ENCODE measurements at places on chromosomes 2 and 18. TPM values are rescaled to one million over a fixed set of nuclear protein-coding genes. Genes with fewer than 3 reads are reported as not detected.

DNA sequence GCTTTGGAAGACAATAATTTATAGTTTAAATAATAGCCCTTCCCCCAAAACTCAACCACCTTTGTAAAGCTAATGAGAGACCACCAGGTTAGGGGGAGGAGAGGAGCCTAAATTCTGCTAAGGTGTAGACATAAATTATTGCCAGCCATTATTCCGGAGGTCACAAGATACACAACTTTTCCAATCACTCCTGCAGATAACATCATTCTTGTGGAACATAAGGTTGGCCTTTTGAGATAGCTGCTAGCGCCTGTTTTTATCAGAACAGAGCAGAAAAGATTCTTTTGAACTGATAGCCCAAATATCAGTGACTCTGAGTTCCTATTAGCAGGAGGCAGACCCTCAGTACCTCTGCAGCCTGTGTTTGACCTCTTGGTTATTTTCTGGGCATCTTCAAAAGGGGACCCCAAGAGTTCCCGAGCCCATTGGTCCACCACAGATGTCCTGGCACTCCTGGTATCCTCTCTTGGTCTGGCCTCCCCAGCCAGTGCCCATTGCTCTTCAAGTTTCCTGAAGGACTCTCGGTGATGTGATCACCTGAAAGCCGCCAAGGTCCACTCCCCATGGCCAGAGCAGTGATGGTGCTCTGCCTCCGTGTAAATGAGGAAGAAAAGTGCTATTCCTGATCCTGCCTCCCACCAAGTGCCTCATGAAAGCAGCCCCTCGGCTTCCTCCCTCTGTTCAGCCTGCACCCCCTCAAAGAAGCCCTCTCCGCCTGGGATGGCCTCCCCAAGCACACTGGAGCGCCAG lies 38.5 kb upstream of the LAPTM4A start:
- no peak for DNase-seq

Gene IGFBP5
- total RNA-seq: 2.3 TPM

Gene SLC4A3
- 0.08 TPM for total RNA-seq

GRCh38 chr2:3481736-3482362 lies 37.5 kb downstream of the ADI1 start:
- DNase-seq: no peak

DNA sequence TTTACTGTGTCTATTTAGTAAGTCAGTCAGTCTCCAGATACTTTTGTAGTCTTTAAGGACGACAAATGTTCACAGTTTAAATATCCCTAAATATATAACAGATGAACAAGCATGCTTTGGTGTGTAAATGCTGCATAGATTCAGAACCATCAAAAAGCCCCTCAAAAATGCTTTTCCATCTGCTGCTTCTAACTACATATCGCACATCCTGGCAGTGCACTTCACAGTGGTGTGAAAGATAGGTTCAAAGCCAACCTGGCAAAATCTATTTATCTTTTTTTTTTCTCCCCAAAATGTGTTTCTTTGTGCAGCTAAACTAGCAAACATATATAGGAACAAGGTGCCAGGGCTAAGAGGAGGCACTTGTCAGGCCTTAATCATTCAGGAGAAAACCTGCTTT lies 753.8 kb downstream of the PLCL1 start:
- no peak for DNase-seq

DNA sequence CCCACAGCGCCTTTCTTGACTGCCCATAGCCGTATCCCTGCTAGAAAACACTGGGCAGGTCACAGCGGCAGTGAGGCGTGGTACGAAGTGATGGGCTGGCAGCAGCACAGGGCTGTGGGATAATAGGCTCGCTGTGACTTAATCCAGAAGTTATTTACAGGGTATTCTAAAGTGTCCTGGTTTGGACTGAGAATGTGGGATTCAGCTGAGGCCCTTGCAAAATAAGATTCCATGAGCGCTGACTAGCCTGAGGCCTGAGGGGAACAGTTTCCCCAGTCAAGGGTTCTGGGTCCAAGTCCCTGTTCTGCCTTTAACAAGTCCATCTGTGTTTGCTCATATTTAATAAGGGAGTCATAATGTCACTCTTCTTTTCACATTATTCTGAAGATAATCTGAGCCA lies 34.6 kb downstream of the SETBP1 start:
- DNase-seq: no peak

DNA sequence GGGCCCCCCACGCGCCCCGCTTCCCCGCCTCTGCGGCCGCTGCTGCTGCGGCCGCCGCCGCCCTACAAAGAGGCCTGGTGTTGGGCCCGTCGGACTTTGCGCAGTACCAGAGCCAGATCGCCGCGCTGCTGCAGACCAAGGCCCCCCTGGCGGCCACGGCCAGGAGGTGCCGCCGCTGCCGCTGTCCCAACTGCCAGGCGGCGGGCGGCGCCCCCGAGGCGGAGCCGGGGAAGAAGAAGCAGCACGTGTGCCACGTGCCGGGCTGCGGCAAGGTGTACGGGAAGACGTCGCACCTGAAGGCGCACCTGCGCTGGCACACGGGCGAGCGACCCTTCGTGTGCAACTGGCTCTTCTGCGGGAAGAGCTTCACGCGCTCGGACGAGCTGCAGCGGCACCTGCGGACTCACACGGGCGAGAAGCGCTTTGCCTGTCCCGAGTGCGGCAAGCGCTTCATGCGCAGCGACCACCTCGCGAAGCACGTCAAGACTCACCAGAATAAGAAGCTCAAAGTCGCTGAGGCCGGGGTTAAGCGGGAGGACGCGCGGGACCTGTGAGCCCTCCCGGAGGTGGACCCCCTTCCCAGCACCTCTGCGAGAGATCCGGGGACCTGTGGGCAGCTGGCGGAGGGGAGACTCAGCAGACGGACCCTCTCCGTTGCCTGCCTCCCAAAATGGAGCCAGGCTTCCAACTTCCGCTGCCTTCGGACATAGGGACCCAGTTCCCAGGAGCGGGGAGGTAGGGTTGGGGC lies 1.9 kb downstream of the SP5 start:
- peak; percentile 55 for DNase-seq

GRCh38 chr2:10926191-10926820 lies 14.6 kb downstream of the KCNF1 start:
- DNase-seq: no peak

- DNase-seq: no peak
These were observed 13.4 kb downstream of the ARHGAP15 start for GRCh38 chr2:143142598-143142997.

Gene DCDC2C
- not detected for total RNA-seq

DNA sequence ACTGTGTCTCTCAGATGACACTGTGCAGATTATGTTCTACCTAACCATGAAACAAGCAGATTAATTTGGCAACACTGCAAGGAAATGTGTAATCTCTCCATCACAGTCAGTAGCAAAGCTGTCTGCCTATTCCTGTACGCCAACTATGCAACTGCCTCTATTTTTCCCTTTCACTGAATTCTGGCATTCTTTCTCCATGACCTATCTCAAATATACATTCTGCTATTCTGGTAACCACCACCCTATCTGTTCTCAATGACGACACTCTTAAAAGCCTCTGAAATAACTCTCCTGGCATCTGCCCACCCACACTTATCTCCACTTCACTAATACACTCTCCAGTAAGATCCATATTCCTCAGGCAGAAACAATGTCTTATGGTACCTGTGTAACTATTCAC lies 78.7 kb downstream of the ABCA12 start:
- DNase-seq: no peak

DNA sequence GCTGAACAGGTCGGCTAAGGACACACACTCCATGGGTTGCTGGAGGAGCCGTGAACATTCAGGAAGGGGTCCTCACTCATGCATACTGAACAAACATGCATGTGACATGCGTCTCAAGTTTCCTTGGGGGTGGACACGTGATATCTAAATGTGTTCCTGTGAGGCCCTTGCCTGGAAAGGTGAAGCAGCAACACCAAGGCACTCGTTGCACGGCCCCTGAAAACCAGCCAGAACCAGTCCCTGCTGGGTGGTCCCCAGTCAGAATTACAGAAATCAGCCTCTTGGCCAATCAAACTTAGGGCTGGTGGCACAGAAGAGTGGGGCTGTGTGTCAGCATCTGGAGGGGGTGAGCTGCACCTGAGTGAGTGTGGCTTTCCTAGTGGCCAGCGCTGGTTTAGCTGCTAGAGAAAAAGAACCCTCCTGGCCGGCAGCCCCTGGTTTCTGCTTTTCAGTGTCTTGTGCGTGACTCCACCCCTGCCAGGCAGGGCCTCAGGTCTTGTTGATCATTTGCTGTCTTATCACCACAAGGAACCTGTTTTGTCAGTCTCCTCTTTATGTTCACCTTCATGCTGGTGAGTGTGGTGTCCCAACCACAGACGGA lies 3.2 kb upstream of the AQP12B start:
- DNase-seq: no peak

DNA sequence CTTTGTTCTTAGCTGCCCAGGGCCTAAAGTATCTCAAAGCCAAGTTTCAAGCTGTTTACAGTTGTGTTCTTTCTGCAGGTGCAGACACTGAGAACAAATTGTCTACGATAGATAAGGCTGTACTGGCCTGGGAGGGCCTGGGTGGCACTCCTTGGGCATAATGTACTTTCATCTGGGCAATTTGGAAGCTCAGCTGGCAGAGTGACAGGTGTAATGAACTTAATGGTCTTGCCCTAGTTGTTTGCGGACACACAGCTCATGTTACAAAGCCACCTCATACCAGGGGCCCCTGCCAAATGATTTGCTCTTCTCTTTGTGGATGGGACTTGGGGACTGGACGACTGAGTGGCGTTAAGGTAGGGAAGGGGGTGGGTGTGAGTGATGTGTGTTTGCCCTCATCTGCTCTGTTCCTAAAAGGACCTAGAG lies 4.3 kb downstream of the LDLRAD4 start:
- no peak for DNase-seq

GRCh38 chr2:127913808-127914457 lies 28.2 kb upstream of the AMMECR1L start:
- DNase-seq: no peak

DNA sequence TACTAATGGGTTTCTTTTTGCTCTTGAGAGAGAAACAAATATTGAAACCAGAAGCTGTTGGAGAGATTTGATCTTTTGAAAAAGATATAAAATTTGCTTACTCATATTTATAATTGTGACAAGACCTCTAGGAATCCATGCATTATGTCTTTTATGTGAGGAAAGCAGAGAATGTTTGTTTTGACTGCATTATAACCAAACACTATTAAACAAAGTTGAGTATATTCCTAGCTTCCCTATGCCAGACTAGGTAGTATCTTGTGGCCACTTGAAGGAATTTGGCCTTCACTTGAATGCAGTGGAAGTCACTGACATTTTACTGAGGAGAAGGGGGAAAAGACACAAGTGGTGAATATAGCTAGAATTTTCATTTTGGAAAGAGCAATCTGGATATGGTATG lies 521.8 kb upstream of the ZEB2 start:
- no peak for DNase-seq

GRCh38 chr2:159088906-159089305 lies 120.5 kb downstream of the TANC1 start:
- DNase-seq: no peak

- DNase-seq: no peak
These were observed 181.0 kb downstream of the SLC39A10 start for GRCh38 chr2:195838002-195838401.

DNA sequence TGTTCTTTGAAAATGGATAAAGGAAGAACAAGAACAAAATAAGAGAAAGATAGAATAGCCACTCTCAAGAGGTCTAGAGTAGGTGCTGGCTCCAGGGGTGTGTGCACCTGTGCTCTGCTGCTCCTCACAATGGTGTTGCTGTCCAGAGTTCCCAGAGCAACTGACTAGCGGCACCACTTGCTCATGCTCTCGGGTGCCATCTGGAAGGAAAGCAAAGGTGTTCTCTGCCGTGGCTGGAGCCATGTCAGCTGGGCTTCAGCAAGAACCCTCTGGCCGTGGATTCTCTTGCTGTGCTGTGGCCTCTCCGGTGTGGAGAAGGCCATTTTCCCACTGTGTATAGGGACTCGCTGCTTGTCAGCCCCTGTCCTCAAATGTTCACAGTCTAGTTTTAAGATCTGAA lies 114.6 kb upstream of the TEX51 start:
- DNase-seq: no peak

DNA sequence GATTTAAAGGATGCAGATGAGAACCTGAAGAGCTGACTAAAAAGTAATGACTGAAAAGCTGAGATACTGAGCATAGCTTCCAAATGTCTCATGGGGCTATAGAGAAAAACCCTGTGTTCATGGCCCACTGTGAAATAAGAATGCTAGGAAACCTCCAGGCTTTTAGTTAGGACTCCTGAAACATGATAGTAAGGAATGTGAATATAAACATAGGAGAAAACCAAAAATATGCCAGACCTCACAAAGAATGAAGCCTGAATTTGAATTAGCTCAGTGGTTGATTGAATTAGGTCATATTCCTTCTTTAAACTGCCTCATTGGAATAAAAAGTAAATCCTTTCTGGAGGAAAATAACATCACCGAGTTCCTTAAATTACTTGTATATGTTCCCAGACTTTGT lies 194.5 kb upstream of the NXPH2 start:
- no peak for DNase-seq

GRCh38 chr2:49861821-49862220 lies 707.5 kb upstream of the FSHR start:
- no peak for DNase-seq

- DNase-seq: no peak
These were observed 31.3 kb upstream of the TOGARAM2 start for GRCh38 chr2:28949617-28950305.

Gene CMPK2
- total RNA-seq: 41.7 TPM

- DNase-seq: no peak
These were observed 17.1 kb upstream of the ANTXR1 start for GRCh38 chr2:68995916-68996315.

Gene ACMSD
- 91.4 TPM for total RNA-seq

DNA sequence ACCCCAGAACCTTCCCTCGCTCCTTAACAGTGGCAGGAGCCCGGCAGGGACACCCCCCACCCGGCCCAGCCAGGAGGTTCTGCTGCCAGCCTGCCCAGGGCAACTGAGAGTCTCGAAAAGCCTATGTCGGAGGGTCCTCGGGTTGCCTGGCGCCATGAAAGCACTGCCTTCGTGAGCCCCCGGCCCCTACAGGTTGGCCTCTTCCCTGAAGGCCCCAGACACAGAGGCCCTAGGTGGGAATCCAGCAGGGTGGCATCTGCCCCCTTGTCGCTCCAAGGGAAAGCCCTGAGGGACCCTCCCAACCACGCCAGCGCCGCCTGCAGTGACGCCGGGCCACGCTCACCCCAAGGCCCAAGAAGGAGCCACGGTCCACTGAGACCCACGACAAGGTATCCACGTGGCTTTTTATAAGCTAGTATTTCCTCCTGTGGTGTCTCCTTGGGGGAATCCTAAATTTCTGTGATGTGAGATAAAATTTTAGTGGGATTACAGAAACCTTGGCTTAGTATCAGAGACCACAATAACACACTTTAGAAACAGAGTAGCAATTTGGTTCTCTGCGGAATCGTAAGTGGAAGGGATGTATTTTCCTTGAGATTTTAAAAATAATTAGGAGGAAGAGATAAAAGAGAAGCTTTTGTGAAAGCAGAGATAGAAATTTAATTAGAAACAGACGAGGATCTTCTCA lies 138.9 kb downstream of the HDAC4 start:
- no peak for DNase-seq

Gene KLHL14
- total RNA-seq: 0.08 TPM

Gene CERS6
- total RNA-seq: 13.5 TPM

- no peak for DNase-seq
These were observed 30.4 kb upstream of the C18orf32 start for GRCh38 chr18:49517483-49517882.

Gene FEV
- not detected for total RNA-seq

GRCh38 chr2:5067816-5068215 lies 624.4 kb upstream of the SOX11 start:
- DNase-seq: no peak
